ENCODE measurements at places on chromosomes 6 and 20.

DNA sequence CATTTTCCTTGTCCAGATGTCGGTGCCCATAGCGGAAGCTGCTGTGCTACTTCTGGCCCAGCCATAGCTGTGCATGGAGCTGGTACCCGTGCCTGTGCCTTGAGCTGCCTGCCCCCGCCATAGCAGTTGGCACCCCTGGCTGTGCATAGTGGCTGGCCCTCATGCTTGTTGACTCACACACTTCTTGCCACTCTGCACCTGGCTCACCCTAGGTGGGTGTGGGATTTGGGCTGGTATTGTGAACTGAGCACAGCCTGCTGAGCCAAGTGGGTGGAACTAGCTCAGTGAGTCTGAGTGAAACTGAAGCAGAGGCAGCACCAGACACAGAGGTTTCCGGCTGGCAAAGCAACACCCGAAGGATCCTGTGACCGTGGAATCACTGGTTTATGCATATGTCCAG, 689.5 kb upstream of the EYS start:
- DNase-seq: no peak

DNA sequence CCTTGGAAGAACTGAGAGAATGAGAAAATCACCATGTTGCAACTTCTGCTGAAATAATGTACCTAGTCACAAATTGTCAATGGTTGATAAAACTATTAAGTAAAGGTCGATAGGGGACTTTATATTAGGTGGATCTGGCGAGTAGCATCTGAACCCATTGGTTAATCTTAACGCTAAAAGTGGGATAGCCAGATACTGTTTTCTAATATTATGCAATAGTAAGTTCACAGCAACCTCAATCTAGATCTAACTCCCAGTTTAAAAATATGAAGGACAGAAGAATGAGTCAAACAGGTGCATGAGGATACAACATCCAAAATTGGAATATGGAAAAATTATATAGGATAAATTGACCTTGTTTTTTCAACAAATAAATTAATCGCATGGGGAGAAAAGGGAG, 18.8 kb downstream of the PSMF1 start:
- DNase-seq: no peak

DNA sequence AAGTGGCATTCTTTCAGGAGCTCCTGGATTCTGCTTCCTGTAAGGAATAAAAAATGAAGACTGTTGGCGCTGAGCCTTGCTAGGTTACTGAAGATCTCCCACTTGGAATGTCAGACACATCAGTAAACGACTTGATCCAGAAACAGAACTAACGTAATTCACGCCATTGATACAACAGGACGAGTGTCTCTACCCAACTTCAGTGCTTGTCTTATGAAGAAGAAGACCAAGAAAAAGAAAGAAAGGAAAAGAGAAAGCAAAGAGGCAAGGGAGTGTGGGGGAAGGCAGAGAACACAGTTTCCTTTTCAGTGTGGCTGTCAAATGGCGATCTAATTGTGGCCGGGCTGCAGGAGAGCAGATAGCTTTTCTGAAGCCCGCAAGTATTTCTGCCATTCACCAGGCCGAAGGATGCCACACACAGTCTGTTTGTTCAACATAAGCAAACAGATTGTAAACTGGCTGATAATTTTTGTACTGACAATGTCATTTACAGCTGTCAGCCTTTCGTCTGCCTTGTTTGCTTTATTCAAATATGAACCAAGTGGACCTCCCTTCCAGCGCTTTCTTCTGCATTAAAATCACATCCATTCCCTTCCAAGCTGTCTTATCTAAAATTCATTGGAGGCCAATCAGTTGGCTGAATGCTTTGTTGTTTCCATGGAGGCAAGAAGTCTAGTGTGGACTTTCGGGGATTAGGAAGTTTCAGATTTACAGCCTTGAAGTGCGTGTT, 180.6 kb downstream of the FOXA2 start:
- DNase-seq: peak; percentile 58

DNA sequence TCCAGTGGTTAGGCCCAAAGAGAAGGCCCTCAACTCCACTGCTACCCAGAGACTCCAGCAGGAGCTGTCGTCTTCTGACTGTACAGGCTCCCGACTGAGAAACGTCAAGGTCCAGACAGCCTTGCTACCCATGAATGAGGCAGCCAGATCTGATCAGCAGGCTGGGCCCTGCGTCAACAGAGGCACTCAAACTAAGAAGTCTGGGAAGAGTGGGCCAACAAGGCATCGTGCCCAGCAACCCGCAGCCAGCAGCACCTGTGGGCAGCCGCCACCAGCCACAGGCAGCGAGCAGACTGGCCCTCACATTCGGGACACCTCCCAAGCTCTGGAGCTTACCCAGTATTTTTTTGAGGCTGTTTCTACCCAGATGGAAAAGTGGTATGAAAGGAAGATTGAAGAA, 8.1 kb downstream of the LYRM2 start:
- DNase-seq: no peak

DNA sequence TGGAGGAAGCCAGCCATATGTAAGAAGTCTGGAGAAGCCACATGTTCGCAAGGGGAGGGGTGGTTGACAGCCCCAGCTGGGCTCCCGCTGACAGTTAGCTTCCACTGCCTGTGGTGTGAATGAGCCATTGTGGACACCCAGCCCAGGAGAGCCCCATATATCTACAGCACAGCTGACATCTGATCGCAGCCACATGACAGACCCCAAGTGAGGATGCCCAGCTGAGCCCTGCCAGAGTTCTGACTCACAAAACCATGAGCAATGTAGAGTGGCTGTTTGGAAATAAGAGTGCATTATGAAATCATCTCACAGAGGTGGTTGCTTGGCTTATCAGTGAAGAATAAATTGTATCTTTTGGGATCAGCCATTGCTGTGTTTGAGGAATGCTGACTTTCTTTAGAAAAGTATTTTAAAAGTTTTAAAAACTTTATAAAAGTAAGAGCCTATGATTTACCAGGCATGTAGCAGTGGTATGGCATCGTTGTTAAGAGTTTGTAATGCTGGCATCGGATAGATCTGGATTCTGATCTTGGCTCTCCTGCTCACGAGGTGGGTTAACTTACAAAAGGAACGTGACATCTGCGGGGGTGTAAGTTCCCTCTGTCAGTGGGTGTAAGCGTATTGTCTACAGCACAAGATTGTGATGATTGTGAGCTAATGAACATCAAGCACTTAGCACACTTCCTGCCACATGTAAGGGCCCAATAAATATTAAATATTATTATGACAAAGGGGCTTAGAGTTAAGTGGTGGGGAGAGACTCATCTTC, 24.1 kb downstream of the CFAP61 start:
- DNase-seq: no peak

- no peak for DNase-seq
Measured at GRCh38 chr20:35820715-35821114, 48.9 kb downstream of the PHF20 start.

GRCh38 chr20:45863543-45864470, 6.4 kb downstream of the ZSWIM3 start:
- no peak for DNase-seq

DNA sequence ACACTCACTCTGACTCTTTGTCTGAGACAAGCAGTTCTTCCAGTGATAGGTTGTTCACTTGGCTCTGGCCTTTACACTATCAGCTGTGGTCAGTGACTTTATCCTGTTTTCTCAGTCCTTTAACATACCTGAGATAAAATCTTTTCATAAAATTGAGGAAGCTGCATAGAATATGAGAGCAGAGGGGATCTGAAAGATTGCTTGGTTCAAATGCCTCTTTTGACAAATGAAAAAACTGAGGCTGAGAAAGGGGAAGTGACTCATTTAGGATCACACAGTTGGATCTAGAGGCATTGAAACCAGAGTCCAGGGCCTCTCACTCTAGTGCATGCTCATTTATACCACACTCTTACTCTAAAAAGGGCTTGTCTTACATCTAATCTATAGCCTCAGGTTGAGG, 277.0 kb upstream of the TBX18 start:
- DNase-seq: no peak

- no peak for DNase-seq
Measured at GRCh38 chr6:130557481-130558112, 191.8 kb downstream of the TMEM200A start.

DNA sequence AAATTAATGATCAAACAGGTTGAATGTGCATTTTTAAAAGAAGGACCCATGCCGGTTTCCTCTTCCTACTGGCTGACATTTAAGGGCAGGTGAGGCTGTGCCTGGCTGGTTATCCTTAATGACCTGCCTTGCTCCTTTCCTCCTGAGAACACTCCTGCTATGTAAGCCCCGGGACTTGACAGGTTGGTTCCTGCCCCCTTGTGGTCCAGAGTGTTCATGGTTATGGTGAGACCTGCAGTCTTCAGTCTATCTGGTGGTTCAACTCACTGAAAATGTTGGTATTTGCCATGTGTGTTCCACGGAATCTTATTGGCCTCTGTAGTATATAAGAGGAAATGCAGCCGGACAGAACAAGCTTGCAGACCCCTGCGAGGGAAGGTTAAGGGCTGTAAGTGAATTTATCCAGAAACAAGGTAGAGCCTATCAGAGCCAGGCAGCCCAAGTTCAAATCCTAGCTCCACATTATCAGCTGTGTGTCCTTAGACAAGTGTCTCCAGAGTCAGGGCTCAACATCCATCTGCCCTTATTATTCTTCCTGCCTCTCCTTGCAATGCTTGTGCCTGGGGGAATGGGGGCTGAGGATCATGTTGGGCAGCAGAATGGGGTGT, 5.2 kb upstream of the BPIFA3 start:
- DNase-seq: peak; percentile 22

GRCh38 chr20:38129893-38130609, 35.0 kb downstream of the TGM2 start:
- no peak for DNase-seq

DNA sequence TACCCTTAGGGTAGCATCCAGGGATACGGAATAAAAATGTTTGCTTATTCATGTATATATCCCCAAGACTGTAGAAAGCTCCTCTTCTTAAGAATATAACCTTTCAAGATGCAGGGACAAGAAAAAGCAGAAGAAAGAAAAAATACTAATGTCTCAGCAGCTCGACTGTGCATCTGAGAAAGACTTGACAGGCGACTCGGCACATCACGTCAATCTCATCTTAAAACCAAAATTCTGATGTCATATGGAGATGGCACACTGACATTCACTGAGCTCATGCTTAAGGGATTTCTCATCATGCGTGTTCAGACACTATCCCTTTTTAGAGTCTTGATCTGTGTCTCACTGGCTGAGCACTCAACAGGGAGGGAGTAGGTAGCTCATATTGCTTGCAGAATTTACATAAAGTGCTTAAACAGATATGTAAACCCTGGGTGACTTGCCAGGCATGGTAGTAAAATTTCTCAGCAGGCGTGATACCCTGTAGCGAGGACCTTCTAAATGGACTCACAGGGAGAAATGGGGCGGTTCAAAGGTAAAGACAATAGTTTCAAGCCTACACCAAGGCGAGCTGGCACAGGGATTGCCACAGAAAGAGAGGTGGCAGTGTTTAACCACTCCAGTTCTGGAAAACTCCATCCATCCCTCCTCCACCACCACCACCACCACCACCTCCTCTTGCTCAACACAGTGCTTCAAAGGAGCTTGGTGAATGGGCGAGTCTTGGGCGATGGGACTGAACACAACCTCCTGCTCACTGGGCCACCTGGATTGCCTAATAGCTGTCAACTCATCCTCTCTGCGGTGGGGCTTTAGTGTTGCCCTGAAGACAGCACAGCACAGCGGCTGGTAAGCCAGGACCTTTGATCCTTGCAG, 330.5 kb downstream of the TFAP2A start:
- no peak for DNase-seq

- DNase-seq: no peak
Measured at GRCh38 chr6:148708707-148709106, 38.1 kb upstream of the UST start.

DNA sequence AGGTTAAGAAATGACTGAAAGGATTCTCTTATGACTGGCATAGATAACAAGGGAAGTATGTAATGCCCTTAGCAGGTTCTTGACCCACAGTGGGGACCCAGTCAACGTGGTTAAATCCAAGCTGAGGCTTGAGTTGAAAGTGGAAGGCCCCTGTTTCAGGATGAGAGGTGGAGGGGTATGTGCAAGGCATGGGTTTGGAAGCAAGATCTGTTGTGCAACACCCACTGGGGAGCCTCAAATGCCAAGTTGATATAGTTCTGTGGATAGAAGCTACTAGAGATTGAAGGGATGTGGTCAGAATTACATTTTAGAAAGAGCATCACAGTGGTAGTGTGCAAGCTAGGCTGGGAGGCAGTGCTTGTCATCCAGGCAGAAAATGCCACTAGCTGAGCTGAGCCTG, 5.1 kb downstream of the PABPC1L start:
- no peak for DNase-seq

GRCh38 chr20:62507991-62508640, 32.3 kb upstream of the GATA5 start:
- no peak for DNase-seq

DNA sequence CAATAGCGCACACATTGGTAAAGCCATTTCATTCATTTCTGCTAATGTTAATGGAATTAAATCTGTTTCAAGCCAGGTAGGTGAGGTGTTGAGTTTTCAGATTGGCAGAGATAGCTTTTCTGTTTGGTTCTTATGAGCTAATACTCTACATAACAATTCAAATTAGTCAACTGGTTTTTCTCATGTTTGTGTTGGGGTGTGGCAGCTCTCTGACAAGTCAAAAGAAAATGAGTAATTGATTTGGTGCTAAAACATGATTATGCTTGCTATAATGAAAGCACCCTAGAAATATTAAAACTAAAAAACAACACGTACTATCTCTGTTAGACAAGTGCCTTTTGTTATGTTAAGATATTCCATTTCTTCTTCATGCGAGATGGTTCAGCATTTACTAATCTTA, 13.6 kb downstream of the PPP1R14C start:
- DNase-seq: no peak

DNA sequence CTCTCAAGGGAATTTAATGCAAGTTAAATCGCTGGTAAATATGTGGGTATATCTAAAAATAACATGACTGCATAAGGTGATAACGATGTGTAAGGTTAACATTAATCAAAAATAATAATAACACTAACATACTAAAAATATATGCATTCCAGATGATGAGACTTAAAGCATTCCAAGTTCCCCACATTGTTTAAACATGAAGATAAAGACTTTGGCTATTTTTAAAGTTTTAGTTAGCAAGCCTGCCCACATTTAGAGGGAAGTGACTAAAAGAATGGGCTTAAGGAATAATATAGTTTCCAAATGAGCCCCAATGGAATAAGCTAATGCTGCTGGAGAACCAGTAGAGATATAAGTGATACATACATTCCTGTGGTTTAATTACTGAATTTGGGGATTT, 941.3 kb downstream of the TBC1D32 start:
- no peak for DNase-seq

DNA sequence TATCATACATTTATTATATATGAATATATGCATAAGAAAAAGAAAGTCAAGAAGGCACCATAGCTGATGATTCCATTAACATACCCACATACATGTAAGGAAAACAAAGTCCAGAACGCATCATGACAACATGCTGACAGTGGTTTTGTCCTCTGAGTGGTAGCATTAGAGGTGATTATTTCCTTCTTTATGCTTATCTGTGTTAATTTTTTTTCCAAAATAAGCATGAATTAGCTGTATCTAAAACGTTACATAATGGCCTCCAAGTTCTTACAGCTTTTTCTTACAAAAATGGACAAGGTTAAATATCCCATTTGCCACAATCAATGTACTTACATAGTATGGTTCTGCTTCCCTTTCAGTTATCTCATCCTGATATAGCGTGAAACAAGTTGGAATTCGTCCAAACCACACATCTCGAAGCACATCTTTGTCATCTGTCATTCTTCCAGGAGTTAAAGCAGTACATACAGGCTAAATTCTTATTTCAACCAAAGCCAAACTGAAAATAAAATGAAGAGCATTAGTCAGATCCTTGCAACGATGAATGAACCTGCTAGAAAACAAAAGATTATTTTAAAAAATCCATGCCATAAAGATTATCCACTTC, 9.7 kb downstream of the ATG5 start:
- no peak for DNase-seq

All from retina (tissue), 1 donor.